ENCODE measurements at places on chromosomes 7 and 10.
A peak's percentile ranks its signal among the peaks of the same experiment; 100 is the strongest.

DNA sequence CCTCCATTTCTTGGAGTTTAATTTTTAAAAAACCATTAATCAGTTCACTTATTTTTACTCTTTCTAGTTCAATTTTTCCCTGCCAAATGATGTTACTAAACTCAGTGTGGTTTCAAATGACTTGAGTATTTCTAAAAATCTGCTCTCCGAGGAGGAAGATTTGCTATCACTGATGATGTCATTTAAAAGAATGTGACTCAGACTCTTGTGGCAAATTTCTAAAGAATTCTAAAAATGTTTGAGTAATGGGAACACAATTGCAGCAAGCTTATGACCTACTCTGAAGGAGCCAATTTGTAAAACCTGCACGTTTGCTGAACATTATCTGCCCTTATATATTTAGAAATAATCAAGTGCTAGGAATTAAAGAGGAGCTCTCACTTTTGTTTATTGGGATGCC lies 88.6 kb downstream of the SPAG6 start:
- no peak for DNase-seq

DNA sequence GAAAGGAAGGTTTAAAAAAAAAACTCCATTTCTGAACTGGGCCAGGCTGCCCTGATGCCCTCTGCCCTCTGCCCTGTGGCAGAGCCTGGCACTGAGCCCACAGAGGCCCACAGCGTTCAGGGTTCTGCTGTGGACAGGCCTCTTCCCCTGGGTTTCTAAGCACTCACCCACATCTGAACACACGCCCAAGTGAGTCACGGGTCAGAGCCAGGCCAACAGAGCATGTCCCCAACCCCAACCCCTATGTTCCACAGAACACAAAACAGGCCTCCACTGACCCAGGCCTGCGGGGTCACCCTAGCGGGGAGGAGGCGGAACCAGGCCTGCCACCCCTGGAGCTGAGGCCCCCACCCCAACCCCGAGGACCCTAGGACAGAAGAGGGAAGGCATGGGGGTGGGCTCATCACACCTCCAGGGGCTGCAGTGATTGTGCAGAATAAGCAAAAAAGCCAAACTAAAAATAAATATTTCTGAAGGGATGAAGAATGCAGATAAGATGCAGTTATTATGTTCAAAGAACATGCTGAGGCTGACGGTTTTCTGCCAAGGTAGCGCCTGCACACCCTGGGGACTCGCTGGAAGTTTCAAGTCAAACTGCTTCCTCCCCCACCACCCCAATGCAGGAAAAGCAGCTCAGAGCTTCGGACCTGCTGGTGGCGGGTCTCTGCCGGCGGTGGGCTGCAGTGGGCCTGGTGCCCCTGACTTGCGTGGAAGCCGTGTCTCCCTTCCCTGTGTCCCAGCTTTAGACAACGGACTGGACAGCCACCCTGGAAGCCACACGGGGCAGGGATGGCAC lies 5.4 kb downstream of the WDR86 start:
- no peak for DNase-seq

DNA sequence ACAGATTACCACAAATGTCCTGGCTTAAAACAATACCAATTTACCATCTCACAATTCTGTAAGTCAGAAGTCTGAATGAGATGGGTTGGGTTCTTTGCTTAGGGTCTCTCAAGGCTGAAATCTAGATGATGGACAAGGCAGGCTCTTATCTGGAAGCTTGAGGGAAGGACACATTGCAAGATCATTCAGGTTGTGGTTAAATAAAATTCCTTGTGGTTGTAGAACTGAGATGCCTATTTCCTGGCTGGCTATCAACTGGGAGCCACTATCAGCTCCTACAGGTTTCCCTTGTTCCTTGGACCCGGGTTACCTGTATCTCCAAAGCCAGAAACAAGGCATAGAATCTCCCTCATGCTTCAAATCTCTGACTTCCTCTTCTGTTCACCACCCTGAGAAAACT lies 148.4 kb downstream of the MDFIC start:
- no peak for DNase-seq

- DNase-seq, result no peak
These were observed 156.7 kb downstream of the MBL2 start for GRCh38 chr10:52615756-52616394.

DNA sequence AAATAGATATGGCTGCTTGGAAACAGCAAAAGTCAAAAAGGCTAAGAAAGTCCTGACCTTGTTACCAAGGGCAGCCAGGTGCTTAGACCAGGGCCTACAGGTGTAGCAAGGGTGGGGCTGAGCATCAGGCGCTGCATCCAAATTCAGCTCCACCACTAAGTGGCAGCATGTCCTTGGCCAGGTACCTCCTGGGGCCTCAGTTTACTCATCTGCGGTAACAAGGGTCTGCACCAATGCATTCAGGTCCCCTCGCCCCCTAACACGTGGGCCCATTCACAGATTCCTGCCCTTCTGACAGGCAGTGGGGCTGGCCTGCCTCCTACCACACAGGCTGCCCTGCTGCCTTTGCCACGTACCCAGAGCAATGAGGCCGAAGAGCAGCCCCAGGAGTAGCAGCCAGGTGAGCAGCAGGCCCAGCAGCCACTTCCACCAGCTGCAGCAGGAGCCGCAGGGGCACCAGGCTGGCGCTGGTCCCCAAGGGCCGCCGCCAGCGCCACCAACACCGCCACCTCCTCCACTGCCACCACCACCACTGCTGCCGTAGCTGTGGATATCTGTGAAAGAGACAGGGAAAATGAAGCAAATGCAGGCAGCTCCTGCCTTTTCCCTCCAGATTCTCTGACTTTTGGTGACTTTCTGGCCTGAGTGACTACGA lies 28.9 kb downstream of the COL17A1 start:
- no peak for DNase-seq

DNA sequence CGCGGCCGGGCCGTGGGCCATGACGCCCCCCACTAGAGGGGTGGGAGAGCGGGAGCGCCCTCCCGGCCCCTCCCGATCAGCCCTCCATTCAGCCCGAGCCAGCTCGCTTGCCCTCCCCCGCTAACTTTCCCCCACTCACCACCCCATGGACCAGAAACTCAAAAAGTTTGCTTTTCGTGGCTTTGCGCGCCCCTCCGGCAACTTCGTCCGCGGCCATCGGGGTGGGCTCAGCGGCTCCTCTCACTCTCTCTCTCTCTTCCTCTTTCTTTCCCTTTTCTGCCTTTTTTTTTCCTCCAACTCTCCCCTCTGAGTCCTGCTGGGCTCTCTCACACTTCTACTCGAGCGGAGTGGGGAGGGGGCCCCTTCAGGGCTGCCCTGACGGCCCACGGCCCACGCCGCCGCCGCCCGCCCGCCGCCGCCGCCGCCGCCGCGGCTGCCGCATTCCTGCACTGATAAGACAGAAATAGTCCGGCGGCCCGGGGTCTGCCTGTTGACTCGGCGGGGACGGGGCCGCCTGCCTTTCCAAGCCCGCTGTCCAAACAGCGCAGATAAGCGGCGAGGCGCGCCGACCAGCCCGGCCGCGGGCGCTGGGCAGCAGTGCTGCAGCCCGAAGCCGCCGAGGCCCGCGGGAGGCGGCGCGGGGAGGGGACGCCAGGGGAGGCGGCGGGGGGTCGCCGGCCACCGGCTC lies at the start of gene SMARCD3:
SMARCD3 (minus strand) TSS at position 349 of the 688 bp plus-strand sequence; CDS start at position 217, 132 bp downstream.
- DNase-seq, result no peak

DNA sequence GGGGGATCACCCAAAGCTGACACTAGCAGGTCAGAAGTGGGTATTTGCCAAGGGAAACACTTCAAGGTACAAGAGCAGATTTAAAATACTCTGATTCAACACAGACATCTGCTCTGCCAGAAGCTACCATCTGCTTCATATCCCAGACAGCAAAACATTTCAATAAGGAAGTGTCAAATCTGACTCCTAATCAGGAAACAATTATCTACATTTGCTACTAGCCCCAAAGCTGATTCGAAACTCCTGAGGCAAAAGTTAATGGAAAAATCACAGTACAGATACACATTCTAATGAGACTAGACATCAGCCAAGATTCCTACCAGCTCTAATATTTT lies 48.9 kb downstream of the PARD3 start:
- DNase-seq, result no peak

DNA sequence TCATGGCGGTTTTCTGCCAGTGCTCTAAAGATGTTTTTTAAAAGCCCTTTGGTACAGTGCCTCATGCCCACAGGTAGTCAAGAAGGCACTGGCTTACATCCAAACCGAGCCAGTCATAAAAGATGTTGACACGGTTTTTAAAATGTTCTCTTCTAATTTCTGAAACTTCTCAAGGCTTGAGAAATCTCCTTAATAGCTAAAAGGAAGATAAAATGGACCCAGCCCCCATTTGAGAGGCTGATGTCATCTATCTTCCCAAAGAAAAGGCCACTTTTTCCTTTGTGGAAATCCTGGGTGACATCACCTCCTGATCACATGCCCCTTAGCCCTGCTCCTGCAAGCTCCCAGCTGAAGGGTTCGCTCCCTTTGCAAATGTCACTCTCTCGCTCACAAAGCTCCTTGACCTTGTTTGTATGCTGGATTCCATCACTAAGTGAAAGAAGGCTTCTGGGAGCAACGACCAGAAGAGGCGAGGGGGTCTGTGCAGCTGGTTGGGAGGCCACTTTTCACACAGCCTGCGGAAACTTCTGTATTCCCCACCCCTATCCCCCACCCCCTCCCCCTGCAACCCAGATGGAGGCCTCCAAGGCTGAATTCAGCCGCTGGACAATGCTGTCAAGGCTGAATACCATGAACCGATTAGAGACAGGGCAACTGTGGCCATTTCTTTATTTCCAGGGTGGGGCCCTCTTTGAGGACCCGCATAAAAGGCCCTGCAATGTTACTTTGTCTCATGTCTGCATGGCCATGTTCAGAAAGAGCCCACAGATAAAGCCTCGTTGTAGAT lies 122.8 kb downstream of the CUBN start:
- DNase-seq, result no peak

GRCh38 chr10:33208166-33208565 lies 126.3 kb downstream of the NRP1 start:
- no peak for DNase-seq

DNA sequence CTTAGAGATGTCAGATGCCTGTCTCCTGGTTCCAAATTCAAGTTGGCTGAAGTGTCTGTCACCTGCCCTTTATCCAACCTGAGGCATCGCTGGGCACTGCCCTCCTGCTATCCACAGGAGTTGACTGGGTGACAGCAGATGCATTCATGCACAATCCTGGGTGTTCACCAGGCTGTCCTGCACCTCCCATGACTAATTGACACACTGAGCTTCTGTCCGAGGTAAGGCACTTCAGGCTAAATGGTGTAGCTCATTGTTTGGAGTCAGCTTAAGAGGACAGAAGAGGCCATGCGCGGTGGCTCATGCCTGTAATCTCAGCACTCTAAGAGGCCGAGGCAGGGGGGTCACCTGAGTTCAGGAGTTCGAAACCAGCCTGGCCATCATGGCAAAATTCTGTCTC lies 2.4 kb downstream of the UCMA start:
- DNase-seq, result no peak

GRCh38 chr10:77863446-77863845 lies 63.1 kb downstream of the DLG5 start:
- no peak for DNase-seq

GRCh38 chr7:134995239-134996096 lies 9.2 kb downstream of the AGBL3 start:
- DNase-seq, result no peak

DNA sequence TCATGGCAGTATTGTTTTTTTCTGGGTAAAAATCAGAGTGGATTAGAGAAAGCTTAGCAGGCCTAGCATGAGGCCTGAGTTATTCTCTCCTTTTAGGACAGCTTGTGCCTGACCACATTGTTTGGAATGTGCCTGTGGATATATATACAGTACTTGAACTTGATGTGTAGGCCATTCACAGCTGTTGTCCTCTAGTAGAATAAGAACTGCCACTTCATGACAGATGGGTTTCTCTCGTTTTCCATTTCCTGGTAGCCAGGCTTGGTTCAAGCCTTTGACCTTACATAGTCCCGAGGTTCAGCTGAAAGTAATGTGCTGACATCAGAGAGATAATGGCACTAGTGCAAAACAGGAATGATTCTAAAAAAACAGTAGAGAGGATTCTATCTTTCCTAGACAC lies 473.9 kb downstream of the AUTS2 start:
- DNase-seq, result no peak

DNA sequence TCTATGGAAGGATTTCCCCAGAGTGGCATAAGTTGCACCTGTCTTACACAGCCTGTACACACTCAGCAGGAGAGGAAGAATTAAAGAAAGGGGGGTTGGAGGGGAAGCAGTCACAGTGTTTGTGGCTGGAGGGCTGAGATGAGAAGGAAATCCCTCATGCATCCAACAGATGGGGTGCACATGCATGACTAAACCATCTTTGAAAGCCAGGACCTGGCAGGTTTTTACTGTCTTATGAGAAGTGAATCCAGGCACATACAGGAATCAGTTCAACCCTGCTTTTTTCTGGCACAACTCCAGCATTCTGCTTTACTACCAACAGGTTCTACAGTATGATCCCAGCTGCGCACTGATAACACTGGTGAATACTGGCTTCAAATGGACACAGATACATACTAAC lies 107.7 kb downstream of the CACNA2D1 start:
- peak; percentile 76 for DNase-seq

GRCh38 chr7:91514591-91514990 lies 250.4 kb downstream of the FZD1 start:
- no peak for DNase-seq

DNA sequence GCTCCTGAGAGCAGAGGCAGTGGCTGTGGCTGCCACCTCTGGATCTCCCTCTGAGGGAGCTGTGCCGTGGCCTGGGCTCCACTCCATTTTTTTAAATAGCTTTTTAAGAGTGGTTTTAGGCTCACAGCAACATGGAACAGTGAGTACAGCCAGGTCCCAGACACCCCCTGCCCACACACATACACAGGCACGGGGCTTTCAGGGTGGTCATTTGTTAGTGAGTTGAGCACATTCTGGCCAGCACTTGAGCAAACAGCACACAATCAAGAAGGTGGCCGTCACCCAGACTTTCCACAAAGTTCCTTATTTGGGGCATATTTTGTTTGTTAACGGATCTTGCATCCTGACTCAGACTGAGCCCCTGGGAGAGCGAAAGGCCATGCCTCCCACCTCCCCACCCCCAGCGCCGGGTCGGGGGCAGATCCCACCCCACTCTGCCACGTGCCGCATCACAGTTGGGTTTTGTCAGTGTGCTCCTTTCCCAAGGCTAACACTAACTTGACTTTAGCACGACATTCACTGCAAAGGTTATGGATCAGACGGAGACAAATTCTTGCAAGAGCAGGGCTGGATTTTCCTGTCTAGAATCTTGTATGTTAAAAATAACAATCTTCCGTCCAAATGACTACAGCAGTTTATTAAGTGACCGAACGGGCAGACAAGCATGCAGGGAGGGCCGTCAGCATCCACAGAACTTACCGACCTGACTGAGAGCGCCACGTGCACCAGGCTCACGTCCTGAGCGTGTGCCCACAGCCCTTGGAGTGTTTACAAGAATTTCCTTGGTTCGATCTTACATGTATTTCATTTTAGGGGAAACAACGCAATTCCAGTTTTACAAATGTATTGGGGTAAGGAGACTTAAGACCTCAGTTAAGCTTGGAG lies 156.5 kb upstream of the NPS start:
- DNase-seq, result no peak

- DNase-seq, result no peak
These were observed 109.7 kb downstream of the GNAI1 start for GRCh38 chr7:80244206-80244916.

GRCh38 chr10:130108934-130109604 lies 1.6 kb downstream of the C10orf143 start:
- DNase-seq, result no peak
